Stimulated activated naive CD4-positive, alpha-beta T cell treated with Interleukin-2 at 50 U/mL for 16 hours (primary cell): ENCODE measurements at places on chromosomes 7 and 10.

DNA sequence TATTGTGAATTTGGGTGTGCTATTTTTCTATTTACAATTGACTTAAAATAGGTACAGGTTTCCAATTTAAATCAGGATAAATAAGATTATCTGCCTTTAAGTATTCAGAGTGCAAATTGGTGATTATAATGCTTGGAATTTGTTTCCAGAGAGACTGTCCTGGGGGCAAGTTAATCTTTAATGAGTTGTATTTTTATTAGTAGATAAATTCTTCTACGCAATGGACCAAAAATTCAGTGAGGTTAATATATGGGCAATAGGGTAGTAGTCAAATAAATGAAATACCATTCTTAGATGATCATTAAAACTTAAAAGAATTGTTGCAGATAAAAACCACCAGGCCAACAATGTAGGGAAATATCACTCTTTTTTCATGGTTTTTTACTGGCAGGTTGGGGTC, 3.4 kb downstream of the BICC1 start:
- DNase-seq, result no peak

GRCh38 chr7:142870566-142871259, 14.8 kb downstream of the TRPV6 start:
- DNase-seq, result no peak

- DNase-seq, result no peak
Observed at GRCh38 chr7:24517166-24517565, 56.1 kb upstream of the PALS2 start.

DNA sequence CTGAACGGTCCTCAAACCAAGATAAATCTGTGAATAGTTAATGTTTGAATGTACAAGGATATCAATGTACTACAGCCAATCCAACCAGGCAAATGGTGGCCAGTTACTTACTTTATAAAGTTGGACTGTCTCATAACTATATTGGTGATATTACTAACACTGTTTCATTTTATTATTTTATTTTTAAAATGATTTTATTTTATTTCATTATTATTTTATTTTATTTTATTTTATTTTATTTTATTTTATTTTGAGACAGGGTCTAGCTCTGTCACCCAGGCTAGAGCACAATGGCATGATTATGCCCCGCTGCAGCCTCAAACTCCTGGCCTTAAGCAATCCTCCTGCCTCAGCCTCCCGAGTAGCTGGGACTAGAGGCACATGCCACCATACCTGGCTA, 6.8 kb downstream of the IL15RA start:
- no peak for DNase-seq

- DNase-seq, result no peak
Observed at GRCh38 chr10:1563028-1563427, 174.3 kb downstream of the ADARB2 start.

DNA sequence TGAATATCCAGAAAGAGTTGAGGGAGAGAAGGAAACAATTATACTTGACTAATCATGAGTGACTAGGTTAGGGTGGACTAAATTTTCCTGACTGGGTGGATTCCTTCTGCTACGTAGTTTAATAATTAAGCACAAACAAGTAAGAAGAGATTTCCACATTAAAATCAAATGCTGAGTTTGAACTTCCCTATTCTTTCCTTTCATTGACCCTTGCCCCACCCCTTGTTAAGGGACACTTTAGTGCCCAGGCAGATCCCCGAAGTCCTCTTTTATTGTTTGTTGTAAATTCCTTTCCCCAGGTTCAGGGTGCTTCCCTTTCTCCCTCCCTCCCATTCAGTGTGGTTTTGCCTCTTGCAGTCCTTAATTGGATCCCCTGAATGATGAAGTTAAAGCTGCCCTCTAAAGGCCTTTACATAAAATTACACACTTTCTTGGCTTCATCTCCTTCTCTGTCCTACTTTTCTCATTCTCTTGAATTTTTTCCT, 8.8 kb upstream of the SPAM1 start:
- DNase-seq, result no peak

DNA sequence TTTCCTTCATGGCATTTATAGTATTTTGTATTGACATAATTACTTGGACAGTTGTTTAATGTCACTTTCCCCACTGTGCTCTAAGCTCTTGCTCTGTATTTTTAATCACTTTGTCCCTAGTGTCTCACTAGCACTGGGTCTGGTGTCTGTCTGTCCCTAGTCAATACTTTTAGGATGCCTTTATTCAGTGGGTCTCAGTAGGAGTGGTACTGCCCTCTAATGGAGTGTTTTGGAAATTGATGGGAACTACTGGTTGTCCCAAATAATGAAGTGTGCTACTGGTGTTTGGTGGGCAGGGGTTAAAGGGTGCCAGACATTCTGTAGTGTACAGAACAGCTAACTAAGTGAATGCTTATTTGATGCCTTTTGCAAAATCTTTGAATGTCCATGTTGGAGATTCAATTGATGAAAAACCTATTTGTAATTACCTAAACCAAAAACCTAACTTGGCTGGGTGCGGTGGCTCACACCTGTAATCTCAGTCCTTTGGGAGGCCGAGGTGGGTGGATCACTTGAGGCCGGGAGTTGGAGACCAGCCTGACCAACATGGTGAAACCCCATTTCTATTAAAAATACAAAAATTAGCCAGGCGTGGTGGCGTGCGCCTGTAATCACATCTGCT, 33.3 kb downstream of the CDK14 start:
- DNase-seq, result no peak

DNA sequence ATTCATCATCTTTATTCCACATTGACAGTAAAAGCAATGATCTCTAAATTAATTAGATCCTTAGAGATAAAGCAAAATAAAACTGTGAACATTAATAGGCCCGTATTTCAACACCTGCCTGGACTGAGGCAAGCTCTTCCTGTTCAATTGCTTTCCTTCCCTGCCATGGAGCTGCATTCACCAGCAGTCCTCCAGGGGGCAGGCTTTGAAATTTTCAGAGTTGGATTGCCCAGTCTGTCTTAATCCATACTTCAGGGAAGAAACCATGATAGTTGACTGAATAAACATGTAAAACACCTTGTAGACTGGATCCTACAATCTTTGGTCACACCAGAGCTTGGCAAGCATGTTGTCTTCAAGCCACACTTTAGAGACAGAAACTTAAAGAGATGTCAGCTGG, 936.6 kb downstream of the NRG3 start:
- no peak for DNase-seq

DNA sequence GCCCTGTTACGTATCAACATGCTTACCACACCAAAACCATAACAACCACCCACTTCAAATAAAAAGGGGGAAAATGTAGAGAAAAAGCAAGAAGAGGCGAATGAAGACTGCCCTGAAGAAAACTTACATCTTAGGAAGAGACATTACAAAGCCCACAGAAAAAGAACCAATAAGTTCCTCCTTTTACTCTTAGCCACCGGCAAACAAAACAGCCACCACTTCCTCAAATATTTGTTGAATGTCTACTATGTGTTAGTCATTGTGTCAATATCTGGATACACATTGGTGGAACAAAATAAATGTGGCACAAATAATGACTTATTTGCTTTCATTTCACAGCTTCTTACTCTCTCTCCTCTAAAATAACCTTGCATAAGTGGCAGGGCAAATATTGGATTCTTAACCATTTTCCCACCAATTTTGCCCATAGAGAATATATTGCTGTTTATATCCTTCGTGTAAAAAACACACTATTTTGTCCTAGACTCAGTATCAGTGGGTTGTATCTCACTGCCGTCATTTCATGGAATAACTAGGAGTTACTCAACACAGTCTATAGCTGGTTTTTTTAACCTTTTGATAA, 106.8 kb downstream of the ANK3 start:
- no peak for DNase-seq

DNA sequence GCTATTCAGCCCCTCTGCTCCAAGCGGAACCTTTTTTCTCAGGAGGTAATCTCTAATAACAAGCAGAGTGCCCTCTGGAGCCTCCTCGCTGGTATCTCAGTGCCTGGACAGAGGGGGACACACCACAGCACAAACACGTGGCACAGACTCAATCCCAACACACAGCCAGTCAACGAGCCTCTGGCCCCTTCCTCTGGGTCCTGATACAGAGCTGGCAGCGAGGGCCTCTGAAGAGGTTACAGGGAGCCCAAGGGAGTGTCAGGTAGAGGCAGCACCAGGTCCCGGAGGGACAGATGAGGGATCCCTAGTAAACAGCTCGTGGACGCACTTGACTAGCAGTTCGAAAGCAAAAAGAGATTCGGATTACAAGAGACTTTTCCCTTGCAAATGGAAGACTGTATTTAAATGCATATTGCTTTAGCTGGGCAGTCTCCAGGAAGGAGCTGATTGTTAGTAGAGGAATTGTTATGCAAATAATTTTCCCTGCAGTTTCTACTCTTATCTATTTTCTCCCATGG, 14.1 kb downstream of the CXCL12 start:
- no peak for DNase-seq

GRCh38 chr7:27775782-27776181, 35.8 kb downstream of the TAX1BP1 start:
- DNase-seq, result no peak

GRCh38 chr7:17677408-17677807, 262.9 kb downstream of the SNX13 start:
- no peak for DNase-seq

GRCh38 chr7:117931314-117931713, 58.1 kb upstream of the CTTNBP2 start:
- DNase-seq, result no peak

DNA sequence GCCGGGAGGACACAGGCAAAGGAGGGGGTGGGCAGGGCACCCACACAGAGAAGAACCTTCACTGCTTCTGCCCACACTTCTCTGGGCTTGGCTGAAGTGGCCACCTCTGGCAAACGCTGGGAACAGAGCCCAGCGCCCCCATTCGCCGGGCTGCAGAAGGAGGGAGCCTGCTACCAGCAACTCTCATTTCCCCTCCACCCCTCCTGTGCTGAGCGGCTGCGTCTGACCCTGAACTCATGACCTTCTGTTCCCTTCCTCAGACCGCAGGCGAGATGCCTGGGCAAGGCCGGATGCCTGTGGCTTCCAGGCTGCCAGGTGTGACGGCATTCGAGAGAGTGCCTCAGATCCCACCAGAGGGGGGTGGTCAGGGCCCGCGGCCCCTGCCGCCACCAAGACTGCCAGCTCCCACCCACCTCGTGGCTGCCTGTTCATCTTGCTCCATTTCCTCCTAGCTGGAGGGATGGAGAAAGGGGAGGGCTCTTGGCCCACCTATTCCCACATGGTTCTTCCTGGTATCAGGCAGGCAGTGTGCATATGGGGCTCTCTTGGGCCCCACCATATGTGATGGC, 19.8 kb downstream of the DNAJB12 start:
- peak; percentile 71 for DNase-seq

DNA sequence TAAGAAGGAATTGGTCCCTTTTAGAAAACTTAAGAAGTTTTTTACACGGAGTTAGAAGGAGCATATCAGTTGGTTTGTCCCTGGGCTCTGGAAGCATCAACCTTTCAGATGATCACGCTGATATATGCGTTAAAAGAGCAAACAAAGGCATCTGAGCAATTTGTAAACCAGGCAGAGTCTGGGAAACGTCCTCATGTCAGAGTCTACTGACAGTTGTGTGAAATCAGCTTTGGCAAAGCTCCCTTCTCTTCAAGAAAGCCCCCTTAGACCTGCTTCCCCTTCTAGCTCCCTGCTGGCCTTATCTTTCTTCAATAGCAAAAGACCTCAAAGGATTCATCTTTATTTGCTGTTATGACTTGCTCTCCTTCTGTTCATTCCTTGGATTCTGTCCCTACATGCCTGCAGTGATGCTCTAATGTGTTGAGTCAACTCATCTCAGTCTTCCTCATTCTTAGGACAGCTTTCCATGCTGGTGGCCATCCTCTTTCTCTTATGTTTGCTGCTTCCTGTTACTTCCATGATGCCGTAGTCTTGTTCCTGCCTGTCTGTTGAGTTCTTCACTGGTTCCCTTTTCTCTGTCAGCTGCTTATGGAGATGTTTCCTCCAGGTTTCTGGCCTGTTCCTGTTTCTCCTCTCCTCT, 106.5 kb upstream of the BMPER start:
- DNase-seq, result no peak

GRCh38 chr7:137302081-137302480, 41.5 kb downstream of the PTN start:
- DNase-seq, result no peak

DNA sequence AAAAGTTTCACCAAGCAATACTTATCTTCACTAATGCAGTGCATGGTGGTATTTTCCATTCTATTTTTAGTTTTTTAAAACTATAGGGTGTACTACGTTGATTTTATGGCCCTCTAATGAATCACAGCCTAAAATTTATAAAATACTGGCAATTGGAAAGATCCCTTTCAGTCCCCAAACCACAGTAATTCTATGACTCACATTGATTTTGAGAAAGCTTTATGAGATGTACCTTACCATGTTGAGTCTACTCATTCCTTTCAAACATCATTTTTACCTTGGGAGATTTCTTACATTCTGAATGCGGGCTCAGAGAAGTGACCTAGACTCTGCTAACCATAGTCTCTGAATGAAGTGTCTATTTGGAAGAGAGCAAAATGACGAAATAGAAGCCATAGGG, 141.6 kb downstream of the GPR85 start:
- DNase-seq, result no peak

DNA sequence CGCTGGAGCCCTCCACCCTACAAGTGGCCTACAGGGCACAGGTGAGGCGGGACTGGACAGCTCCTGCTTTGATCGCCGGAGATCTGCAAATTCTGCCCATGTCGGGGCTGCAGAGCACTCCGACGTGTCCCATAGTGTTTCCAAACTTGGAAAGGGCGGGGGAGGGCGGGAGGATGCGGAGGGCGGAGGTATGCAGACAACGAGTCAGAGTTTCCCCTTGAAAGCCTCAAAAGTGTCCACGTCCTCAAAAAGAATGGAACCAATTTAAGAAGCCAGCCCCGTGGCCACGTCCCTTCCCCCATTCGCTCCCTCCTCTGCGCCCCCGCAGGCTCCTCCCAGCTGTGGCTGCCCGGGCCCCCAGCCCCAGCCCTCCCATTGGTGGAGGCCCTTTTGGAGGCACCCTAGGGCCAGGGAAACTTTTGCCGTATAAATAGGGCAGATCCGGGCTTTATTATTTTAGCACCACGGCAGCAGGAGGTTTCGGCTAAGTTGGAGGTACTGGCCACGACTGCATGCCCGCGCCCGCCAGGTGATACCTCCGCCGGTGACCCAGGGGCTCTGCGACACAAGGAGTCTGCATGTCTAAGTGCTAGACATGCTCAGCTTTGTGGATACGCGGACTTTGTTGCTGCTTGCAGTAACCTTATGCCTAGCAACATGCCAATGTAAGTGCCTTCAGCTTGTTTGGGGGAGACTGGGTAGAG, at the start of gene COL1A2:
COL1A2 (plus strand) TSS at position 459 of the 704 bp plus-strand sequence; CDS start at position 596, 137 bp downstream.
- no peak for DNase-seq

GRCh38 chr7:74084722-74085578, 1.3 kb downstream of the LIMK1 start:
- no peak for DNase-seq

DNA sequence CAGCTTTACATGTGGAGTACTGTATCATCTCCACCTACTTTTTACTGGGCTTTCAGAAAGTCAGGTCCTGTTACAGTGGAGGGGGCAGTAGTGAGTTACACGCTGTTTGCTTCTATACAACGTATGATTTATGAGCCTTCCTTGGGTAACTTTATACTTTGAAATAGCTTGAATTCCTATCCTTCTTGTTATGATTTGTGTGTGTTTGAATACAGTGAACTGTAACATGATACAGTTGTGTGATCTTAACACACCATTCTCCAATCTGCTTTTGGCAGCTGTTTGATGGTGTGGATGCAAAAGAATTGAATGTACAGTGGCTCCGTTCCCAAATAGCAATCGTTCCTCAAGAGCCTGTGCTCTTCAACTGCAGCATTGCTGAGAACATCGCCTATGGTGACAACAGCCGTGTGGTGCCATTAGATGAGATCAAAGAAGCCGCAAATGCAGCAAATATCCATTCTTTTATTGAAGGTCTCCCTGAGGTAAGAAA, 41.7 kb downstream of the SP8 start:
- no peak for DNase-seq

- no peak for DNase-seq
Observed at GRCh38 chr10:88097092-88097516, 233.7 kb downstream of the PTEN start.
